ENCODE measurements at places on chromosomes 5 and 9.

DNA sequence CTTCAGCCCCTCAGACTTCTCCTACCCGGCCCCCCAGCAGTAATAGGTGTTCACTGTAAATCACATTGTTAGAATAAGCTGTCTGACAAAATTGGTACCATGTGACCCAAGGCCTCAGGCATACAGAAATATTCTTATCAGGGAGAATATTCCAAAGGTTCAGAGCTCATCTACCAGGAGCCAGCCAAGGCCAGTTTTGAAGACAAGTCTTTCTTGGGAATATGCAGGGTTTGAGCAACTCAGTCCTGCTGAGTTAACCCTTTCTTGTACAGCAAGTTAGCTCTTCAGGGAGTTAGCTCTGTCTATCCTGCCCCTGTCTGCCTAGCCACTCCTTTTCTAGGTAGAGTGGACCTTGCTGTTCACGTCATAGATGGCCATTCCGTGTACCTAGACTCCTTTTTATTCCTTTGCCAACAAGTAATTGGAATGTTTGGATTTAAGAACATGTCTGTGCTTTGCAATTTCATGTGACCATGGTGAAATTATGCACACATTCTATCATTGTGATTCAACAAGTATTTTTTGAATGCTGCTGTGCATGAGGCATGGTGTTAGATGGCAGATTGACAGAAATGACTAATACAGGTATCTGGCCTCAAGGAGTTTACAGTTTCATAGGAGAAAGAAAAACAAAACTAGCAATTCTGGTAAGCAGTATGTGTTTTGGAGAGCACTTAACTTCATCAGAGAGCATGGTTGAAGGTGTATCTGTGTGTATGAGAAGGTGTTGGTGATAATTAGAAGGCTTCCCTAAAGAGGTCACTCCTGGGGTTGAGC, 22.6 kb downstream of the TGFBR1 start:
- no peak for DNase-seq

- DNase-seq: no peak
Measured at GRCh38 chr5:171639205-171639621, 146.4 kb upstream of the SMIM23 start.

- DNase-seq: no peak
Measured at GRCh38 chr9:73219985-73220626, 68.4 kb downstream of the ANXA1 start.

DNA sequence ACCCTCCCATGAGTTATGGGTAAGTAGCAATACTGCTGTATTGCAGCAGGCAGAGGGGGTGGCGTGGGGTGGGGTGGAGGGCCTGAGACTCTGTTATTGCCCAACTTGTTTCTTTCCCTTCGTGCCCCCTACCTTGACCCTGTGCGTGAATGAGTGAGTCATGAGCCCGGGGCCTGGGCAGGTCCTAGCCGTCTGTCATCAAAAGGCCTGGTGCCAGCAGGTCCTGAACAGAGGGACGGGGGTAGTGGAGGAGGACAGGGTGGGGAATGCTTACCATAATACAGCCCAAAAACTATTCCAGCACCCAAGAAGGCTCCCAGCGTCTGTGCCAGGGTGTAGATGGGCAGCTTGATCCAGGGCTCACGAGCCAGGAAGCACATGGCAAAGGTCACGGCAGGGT, 4.3 kb downstream of the AQP3 start:
- DNase-seq: no peak

DNA sequence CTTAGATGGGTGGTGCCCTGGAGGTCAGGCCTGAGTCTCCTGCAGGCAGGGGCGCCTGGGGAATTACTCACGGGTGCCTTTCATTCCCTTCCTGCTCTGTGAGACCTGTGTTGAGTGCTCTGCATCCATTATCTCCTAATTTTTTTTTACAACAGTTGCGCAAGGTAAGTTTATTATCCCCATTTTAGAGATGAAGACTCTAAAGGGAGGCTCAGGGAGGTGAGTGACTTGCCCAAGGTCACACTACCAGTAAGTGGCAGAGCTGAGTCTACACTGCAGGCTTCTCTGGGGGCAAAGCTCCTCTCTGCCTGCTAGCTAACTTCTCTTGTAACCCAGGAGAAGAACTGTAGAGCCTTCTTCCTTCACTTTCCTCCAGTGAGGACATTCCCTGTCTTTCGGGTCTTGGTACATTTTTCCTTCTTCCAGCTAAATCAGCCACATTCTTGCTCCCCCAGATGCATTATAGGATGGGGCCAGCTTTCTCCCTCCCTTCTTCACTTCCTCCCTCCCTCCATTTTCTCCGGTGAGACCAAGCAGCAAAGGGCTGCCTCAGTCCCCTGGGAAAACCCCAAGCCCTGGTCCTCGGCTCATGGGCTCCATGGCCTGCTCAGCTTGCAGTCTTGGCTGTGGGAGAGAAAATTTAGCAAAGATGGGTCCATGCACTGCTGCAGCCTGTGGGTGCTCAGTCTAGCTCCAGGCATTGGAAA, 1.8 kb downstream of the PRR7 start:
- DNase-seq: no peak

- DNase-seq: peak; percentile 75
Measured at GRCh38 chr5:178234750-178235587, 2.4 kb upstream of the PHYKPL start.

GRCh38 chr5:125798307-125798706, 624.9 kb upstream of the GRAMD2B start:
- DNase-seq: peak; percentile 72

- DNase-seq: no peak
Measured at GRCh38 chr9:78694974-78695373, 398.0 kb downstream of the PSAT1 start.

DNA sequence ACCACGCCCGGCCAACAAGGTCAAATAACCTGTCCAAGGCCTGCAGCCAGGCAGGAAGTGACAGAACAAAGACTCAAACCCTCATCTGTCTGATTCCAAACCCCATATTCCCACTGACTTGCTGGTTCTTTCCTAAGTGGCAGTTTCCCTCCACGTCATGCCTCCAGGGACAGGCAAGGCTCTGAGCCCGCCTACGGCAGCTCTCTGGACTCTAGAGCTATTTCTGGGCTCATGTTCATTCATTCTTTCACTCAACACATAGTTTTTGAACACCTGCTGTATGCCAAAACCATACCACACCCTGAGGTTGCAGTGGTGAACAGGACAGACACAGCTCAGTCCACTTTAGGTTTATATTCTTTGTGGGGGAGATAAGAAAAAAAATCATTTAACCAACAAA, 5.2 kb upstream of the FBP1 start:
- no peak for DNase-seq
